Breast epithelium (tissue), 4 donors: ENCODE measurements at places on chromosomes 7 and 10. TPM values are rescaled to one million over a fixed set of nuclear protein-coding genes. Genes with fewer than 3 reads are reported as not detected.

DNA sequence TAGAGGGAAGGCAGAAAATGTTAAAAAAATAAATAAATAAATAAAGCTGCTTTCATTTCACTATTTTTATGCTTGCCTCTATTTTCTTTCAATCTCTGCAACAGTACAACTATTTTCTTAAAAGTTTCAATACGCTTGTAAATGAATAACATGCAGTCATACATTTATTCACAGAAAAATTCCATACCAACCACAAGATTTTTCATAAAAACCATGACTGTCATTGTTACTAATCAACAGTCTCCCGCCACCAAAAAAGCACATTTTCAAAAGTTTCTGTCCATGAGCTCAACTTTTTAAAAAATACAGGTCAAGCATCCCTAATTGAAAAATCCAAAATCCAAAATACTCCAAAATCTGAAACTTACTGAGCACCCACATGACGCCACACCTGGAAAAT lies 5.3 kb downstream of the PARD3 start:
- no peaks in the 10 kb centered on the region for H3K27me3 ChIP-seq
- H3K27ac ChIP-seq, result no peak overlapping the region
- no peak overlapping the region for H3K4me3 ChIP-seq
- H3K36me3 ChIP-seq, result no peaks in the 10 kb centered on the region
- no peak for DNase-seq
- peaks cover 9% of the 10 kb centered on the region for H3K4me1 ChIP-seq

The PPP1R17 gene
- not detected for total RNA-seq

The STMP1 gene
- total RNA-seq, result 18.4 TPM

The KIN gene
- 9.5 TPM for total RNA-seq

GRCh38 chr10:124611738-124612137 lies 132.4 kb downstream of the FAM53B start:
- H3K36me3 ChIP-seq, result no peaks in the 10 kb centered on the region
- no peak overlapping the region for H3K4me3 ChIP-seq
- H3K4me1 ChIP-seq, result no peaks in the 10 kb centered on the region
- H3K27me3 ChIP-seq, result no peaks in the 10 kb centered on the region

DNA sequence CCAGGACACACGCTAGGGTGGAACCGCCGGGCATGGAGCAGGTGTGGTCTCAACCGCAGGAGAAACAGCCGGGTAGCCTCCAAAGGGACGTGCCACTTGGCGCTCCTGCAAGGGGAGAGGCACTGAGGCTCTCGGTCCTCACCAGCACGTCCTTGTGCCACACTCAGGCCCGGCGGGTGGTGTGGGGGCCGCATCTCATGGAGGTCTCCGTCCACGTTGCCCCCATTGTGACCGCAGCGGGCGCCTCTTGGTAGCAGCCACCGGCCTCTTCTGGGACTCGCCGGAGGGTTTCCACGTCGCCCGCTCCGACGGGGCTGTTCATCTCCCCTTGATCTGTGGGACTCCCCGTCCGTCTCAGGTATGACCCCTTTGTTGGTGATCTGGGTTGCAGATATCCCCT lies 49.2 kb upstream of the ELFN1 start:
- no peaks in the 10 kb centered on the region for H3K4me1 ChIP-seq
- H3K4me3 ChIP-seq, result no peak overlapping the region
- DNase-seq, result no peak
- H3K36me3 ChIP-seq, result no peaks in the 10 kb centered on the region
- no peak overlapping the region for H3K27ac ChIP-seq

The RBP3 gene
- total RNA-seq, result not detected

DNA sequence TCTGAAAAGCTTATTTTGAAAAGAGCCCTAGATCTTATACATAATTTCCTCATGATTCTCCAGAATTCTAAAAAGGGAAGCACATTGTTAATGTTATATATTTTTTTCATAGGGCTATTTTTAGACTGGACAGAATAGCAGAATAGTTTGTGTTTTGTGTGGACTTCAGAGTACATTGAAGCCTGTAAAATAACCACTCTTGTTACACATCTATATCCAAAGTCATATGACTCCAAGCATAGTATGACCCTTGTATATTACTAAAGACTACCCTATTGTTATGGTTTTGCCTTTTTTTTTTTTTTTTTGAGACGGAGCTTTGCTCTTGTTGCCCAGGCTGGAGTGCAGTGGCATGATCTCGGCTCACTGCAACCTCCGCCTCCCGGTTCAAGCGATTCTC lies 26.1 kb upstream of the FIS1 start:
- no peak overlapping the region for H3K4me3 ChIP-seq
- H3K27ac ChIP-seq, result no peak overlapping the region
- no peaks in the 10 kb centered on the region for H3K36me3 ChIP-seq
- no peaks in the 10 kb centered on the region for H3K4me1 ChIP-seq
- no peak for DNase-seq
- H3K27me3 ChIP-seq, result no peaks in the 10 kb centered on the region

- H3K27me3 ChIP-seq, result no peaks in the 10 kb centered on the region
- no peaks in the 10 kb centered on the region for H3K36me3 ChIP-seq
- no peak overlapping the region for H3K4me3 ChIP-seq
- no peak overlapping the region for H3K27ac ChIP-seq
These were observed 16.2 kb downstream of the CPVL start for GRCh38 chr7:29130096-29130495.

DNA sequence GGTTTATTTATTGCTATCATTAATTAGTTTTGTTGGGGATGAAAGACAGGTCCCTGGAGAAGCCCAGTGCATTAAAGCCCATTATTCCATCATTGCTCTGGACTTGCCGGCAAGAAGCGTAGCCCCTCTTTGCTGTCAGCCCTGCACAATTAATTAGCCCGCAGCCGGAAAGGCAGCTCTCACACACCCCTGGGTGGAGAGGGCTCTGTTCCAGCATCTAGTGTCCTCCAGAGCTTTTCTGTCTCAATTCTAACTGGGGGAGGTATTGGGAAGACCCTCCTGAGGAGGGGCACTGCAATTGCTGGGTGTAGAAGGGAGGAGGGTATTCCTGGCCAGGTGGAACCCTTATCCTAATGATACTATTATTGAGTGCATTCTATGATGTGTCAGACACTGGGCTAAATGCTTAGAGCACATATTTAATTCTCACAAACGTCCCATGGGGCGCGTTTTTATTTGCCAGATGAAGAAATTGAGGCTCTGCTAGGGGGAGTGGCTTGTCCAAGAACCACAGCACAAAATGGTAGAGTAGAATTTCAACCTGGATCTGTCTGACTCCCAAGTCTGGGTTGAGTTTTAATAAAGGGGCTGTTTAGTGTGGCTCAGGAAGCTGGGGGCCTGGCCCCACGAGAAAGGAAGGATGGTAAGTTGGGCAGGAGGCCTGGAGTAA lies 148.1 kb upstream of the PCBD1 start:
- H3K27ac ChIP-seq, result no peak overlapping the region
- H3K27me3 ChIP-seq, result no peaks in the 10 kb centered on the region
- H3K36me3 ChIP-seq, result no peaks in the 10 kb centered on the region
- no peaks in the 10 kb centered on the region for H3K4me1 ChIP-seq
- DNase-seq, result no peak

DNA sequence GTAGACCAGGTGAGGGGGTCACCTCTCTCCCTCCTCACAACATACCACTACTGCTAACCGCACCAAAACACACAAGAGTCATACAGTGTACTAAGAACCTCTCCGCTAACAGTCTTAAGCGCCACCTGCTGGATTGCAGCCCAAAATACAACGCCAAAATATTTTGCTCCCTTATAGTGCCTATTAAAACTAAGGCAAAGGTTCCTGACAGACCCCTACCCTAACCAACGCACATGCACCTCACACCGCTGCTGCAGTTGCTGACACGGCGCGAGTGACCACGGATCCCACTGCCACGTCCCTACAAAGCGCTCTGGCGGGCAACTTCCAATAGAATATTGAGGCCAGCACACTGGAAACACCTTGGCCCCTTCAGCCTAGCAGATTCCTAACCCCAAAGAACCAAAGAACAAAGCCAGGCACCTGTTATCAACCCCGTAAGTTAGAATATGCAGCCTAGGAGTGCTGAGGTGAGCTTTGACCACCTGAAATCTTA lies 563.6 kb upstream of the SEMA3D start:
- H3K27ac ChIP-seq, result no peak overlapping the region
- no peaks in the 10 kb centered on the region for H3K27me3 ChIP-seq
- no peak for DNase-seq
- H3K36me3 ChIP-seq, result no peaks in the 10 kb centered on the region
- H3K4me3 ChIP-seq, result no peak overlapping the region
- H3K4me1 ChIP-seq, result no peaks in the 10 kb centered on the region

GRCh38 chr10:130333185-130333584 lies 197.0 kb downstream of the GLRX3 start:
- no peaks in the 10 kb centered on the region for H3K4me1 ChIP-seq
- no peak for DNase-seq
- H3K36me3 ChIP-seq, result no peaks in the 10 kb centered on the region
- H3K27ac ChIP-seq, result no peak overlapping the region
- no peaks in the 10 kb centered on the region for H3K27me3 ChIP-seq

The FFAR4 gene
- 0.33 TPM for total RNA-seq

GRCh38 chr7:157073949-157074624 lies 63.6 kb upstream of the MNX1 start:
- no peaks in the 10 kb centered on the region for H3K36me3 ChIP-seq
- no peak overlapping the region for H3K27ac ChIP-seq
- peaks cover 33% of the 10 kb centered on the region for H3K27me3 ChIP-seq
- DNase-seq, result no peak
- H3K4me3 ChIP-seq, result no peak overlapping the region
- H3K4me1 ChIP-seq, result no peaks in the 10 kb centered on the region

The GIMAP5 gene
- 18.7 TPM for total RNA-seq

The SLC16A9 gene
- total RNA-seq, result 0.32 TPM

The SEMA3E gene
- total RNA-seq, result 4.3 TPM
